ENCODE measurements at places on chromosomes 5 and 9. TPM values are rescaled to one million over a fixed set of nuclear protein-coding genes. Genes with fewer than 3 reads are reported as not detected.

FGF10 gene
- 6.1 TPM for total RNA-seq

PLAC8L1 gene
- 1.5 TPM for total RNA-seq

SVEP1 gene
- total RNA-seq, result 13.3 TPM

TEX48 gene
- not detected for total RNA-seq

IFNA2 gene
- not detected for total RNA-seq

SLC6A19 gene
- total RNA-seq, result 5.2 TPM

GRM6 gene
- total RNA-seq, result not detected

SLC36A2 gene
- not detected for total RNA-seq

ZNF454 gene
- total RNA-seq, result 0.07 TPM

ENTPD2 gene
- total RNA-seq, result 1.8 TPM

CYLC2 gene
- not detected for total RNA-seq

IRX2 gene
- 6.0 TPM for total RNA-seq

PCDHGA4 gene
- total RNA-seq, result 0.17 TPM

SIL1 gene
- 82.0 TPM for total RNA-seq

SLC28A3 gene
- total RNA-seq, result 1.4 TPM

CARTPT gene
- 3.3 TPM for total RNA-seq

CCNJL gene
- 6.6 TPM for total RNA-seq

SAXO1 gene
- total RNA-seq, result not detected

FGF1 gene
- total RNA-seq, result 0.23 TPM

NTRK2 gene
- total RNA-seq, result 3.4 TPM

PCDHB6 gene
- total RNA-seq, result 1.1 TPM

SH2D3C gene
- 0.96 TPM for total RNA-seq

VDAC1 gene
- total RNA-seq, result 286 TPM

MARCHF6 gene
- total RNA-seq, result 105 TPM

BRINP1 gene
- 1.2 TPM for total RNA-seq

WHRN gene
- total RNA-seq, result 3.2 TPM

SOX30 gene
- not detected for total RNA-seq

SLC23A1 gene
- total RNA-seq, result 19.6 TPM

FRRS1L gene
- total RNA-seq, result 5.0 TPM

ANKRD18A gene
- total RNA-seq, result 0.53 TPM

All from hepatocyte (in vitro differentiated cells).